ENCODE measurements at places on chromosomes 4 and X.

- DNase-seq = peak; percentile 16
Measured at GRCh38 chrX:131068945-131069719, 11.0 kb downstream of the ARHGAP36 start.

- no peak for DNase-seq
Measured at GRCh38 chr4:144845411-144845810, 199.5 kb downstream of the HHIP start.

- DNase-seq = no peak
Measured at GRCh38 chr4:13089659-13089998, 394.5 kb downstream of the RAB28 start.

- DNase-seq = no peak
Measured at GRCh38 chr4:127709456-127709855, 20.7 kb upstream of the SLC25A31 start.

GRCh38 chr4:121233982-121234381, 69.9 kb upstream of the TNIP3 start:
- DNase-seq = no peak

DNA sequence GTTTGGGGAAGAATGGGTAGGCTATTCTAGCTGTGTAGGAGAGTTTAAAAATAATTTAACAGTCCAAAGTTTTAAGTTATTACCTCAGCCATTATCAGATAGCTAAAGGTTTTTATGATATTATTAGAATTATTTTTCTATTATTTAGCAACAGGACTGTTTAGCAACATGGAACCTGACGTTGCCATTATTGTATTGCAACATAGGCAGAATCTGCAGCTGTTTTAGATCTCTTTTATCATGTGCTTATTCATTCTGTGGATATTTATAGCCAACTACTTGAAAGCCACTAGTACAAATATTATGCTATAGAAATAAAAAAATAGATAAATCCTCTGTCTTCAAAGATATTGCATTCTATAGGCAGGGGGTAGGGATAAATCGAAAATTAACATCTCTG, 382.0 kb upstream of the TRAM1L1 start:
- DNase-seq = no peak

DNA sequence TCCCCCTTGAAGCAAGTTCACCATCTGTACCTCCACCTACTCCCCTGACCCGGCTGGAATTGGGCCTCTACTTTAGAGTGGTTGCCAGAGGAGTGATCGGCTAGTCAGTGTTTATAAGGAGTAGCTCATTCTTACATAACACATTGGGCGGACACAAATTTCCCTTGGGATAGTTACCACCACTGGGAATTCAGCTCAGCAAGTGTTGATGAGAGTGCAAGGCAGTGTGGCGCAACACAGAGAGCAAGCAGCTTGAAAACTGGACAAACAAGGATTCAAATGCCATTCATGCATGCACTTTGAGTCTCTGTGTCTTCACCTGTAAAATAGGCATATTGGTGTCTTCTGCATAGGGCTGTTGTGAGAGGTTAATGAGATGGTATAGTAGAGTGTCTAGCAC, 92.7 kb downstream of the STK32B start:
- DNase-seq = no peak

Measured in erythroblast (primary cell).